Activated CD4-positive, alpha-beta T cell treated with anti-CD3 and anti-CD28 coated beads for 48 hours (primary cell): ENCODE measurements at places on chromosomes 3 and 15.

GRCh38 chr15:89746386-89746780 lies 4.7 kb downstream of the MESP1 start:
- no peak for DNase-seq

GRCh38 chr3:194300382-194300758 lies 50.8 kb downstream of the CPN2 start:
- no peak for DNase-seq

DNA sequence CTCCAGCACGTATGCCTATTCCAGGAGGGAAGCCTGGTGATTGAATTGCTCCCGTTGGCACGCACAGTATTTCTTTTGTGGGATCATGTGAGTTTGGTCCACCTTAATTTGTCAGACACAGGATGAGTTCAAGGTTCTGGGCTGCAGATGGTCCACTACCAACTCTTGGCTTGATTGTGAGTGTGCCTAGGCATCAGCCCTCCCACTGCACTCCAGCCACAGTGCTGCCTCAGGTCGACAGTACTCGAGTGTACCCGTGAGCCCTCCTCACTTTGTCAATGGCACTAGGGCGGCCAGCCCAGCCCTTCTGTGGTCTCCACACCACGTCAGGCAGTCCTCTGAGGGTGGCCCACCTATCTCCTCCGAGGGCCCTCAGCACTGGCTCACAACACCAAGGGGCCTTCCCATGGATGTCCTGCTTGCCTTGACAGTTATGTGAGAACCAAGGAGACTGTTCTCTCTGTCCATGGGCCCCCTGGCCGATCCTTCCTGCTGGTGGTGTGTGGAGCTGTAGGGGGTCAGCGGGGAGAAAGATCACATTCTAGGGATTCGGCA lies 30.2 kb downstream of the CHRD start:
- no peak for DNase-seq

GRCh38 chr3:38332201-38332600 lies 14.4 kb upstream of the XYLB start:
- no peak for DNase-seq

GRCh38 chr3:25094932-25095685 lies 333.0 kb upstream of the RARB start:
- no peak for DNase-seq

- DNase-seq: no peak
These were observed 444.3 kb upstream of the ATP11B start for GRCh38 chr3:182349051-182349450.

DNA sequence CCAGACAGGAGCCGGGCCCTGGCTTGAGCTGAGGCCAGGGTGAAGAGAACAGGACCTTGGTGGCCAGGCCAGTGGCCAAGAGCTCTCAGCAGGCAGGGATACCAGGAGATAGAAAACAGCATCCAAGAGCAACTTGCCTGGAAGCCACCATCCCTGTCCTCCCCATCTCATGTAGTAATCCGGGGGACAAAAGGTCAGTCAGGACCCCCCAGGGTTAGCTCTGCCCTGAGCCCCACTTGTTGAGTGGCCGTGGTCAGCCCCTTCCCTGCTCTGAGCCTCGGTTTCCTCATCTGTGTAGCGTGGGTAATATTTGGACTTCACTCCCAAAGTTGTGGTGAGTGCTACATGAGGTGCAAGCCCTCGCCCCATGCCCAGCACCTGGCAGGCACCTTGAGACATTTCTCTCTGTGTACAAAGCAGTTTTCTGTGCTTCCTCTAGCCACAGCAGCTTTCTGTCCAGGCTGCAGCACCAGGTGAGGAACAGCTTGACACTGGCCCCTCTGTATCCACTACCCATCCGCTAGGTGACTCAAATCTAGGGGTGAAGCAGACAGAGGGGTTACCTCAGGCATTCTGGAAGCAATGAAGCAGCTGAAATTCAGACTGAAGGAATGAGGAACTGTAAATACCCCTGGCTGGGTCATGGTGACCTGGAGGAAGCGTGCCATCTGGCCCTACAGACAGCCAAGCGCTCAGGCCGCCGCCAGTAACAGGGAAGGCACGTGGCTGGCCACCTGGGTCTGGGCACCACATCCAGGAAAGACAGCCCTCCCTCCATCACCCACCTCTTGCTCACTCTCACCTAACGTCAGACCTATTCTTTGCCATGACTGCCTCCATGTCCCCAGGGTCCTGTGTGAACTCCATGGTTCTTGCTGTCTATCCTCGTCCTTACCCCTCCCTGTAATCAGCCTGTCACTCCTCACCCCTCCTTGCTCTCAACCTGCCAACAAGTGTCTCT lies 6.7 kb downstream of the CISH start:
- DNase-seq: peak; percentile 37

DNA sequence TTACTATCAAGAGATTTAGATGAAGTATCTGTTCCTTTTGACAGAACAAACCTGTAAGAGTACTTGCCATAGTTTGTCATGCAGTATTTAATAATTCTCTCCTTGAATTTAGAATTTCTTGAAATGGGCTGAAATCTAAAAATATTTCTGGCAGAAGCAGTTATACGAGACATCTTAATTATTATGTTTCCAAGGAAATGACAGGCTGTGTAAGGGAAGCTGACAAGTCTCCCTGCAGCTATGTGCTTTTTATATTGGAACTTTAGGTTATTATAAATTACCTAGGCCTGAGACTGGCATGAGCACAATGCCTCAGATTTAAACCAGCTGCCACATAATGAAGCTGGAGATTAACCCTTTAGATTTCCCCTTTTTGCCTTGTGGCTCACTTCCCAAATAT lies 365.0 kb upstream of the EPHA6 start:
- no peak for DNase-seq
